ENCODE measurements at places on chromosomes 16 and 17.

- H3K27ac ChIP-seq, result no peak overlapping the region
- no peak for DNase-seq
- no peak overlapping the region for H3K4me3 ChIP-seq
- H3K36me3 ChIP-seq, result no peaks in the 10 kb centered on the region
- H3K27me3 ChIP-seq, result no peaks in the 10 kb centered on the region
- no peaks in the 10 kb centered on the region for H3K4me1 ChIP-seq
Measured at GRCh38 chr16:85523602-85524364, 89.3 kb upstream of the GSE1 start.

DNA sequence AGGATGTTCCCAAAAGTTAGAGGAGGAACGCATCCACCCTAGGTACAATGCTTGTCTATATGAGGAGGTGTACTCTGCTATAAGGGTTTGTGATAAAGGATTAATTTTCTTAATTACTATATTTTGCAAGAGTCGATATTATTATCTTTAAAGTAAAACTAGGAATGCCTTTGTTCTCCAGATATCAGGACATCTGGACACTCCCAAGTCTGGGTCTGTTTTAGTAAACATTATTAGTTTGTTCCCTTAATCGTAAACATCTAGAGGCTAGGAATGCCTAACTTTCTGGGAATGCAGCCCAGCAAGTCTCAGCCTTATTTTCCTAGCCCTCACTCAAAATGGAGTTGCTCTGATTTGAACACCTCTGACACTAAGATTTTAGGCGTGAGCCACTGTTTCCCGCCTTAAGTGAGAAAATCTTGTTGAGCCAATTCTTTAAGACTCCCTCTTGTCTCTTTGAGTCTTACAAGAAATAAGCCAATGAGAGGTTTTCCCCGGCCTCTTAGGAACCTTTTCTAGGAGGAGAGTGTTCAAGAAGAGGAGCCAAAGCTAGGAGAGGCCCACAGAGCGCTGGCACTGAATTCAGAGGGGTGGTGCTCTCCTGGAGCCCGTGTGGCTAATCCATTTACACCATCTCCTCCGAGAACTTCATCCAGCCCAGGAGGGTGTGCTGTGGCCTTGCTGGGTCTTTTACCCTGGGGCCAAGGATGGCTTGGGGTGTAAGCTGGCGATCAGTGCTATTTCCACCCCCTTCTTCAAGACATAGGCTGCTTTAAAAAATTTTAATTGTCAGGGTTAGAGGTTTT lies 40.9 kb downstream of the SMARCE1 start:
- H3K27ac ChIP-seq, result peak overlapping the region; percentile 95
- H3K4me1 ChIP-seq, result peaks cover 100% of the 10 kb centered on the region
- H3K27me3 ChIP-seq, result no peaks in the 10 kb centered on the region

GRCh38 chr16:83302853-83303252 lies 504.9 kb upstream of the HSBP1 start:
- no peaks in the 10 kb centered on the region for H3K36me3 ChIP-seq
- H3K4me1 ChIP-seq, result no peaks in the 10 kb centered on the region
- no peaks in the 10 kb centered on the region for H3K27me3 ChIP-seq
- no peak overlapping the region for H3K27ac ChIP-seq
- no peak for DNase-seq

DNA sequence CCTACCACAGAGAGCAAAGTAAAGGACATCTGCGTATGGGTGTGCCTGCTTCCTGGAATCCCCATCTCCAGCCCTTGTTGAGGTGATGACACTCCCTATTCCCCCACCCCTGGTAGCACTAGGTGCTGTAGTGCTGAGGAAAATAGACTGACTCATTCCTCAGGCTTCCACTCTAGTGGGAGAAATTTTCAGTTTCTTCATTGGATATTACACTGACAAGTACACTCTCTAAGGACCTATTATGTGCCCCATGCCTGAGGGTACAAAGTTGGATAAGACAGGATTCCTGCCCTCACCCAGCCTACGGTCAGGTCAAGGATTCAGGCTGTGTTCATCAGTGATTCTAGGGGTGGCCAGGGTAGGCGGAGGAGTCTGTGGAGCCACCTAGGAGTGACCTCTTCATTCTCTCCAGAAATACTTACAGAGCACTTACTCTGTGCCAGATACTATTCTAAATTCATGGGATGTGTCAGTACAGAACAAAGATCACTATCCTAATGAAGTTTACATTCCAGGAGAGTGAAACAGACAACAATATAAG lies 4.5 kb upstream of the ZC3H7A start:
- no peak overlapping the region for H3K27ac ChIP-seq
- no peaks in the 10 kb centered on the region for H3K36me3 ChIP-seq
- H3K4me1 ChIP-seq, result peaks cover 25% of the 10 kb centered on the region
- H3K27me3 ChIP-seq, result no peaks in the 10 kb centered on the region
- no peak overlapping the region for H3K4me3 ChIP-seq

DNA sequence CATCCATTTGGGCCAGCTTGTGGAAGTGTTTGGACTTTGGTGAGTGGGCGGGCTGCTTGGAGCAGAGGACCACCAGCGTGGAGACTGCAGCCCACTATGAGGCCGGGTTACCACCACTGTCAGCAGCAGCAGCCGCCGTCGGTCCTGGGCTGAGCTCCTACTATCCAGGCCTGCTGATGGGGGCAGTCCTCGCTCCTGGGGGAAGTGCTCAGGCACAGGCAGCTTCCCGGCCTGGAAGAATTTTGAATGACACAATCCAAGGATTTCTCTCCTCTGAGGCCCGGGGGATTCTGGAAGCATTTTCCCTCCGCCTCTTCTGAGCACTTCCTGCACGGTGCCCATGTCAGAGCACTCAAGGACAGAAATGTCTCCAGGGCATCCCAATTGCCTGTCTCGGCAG lies 5.3 kb upstream of the NOD2 start:
- DNase-seq, result no peak
- peaks cover 35% of the 10 kb centered on the region for H3K4me1 ChIP-seq
- H3K4me3 ChIP-seq, result no peak overlapping the region
- no peaks in the 10 kb centered on the region for H3K27me3 ChIP-seq
- H3K27ac ChIP-seq, result no peak overlapping the region

DNA sequence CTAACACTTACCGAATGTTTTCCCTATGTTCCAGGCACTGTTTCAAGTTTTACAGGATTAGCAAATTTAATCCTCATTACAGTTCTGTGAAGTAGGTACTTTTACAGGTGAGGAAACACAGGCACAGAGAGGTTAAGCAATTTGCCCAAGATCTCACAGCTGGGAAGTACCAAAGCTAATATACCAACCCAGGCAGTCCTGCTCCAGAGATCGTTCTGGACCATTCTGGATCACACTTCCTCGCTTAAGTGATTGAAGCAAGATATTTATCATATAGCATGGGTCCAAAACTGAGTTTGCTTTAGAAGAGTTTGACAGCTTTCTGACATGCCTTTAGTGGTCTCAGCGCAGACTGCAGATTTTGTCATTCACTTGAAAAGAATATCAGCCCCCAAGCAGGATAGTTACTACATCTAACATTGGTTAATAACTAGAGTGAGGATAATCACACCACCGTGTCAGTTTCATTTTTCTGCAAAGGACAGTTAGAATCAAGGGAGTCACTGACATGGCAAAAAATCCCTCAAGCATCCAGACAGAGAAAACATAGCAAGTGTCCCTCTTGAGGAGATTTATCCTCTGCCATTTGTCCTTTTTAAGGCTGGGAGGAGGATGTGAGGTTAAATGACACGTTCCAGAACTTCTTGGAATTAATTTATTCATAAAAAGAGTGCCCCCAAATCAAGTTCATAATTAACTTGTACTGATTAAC lies 5.1 kb downstream of the HS3ST3B1 start:
- H3K4me1 ChIP-seq, result peaks cover 53% of the 10 kb centered on the region
- H3K27me3 ChIP-seq, result no peaks in the 10 kb centered on the region
- H3K27ac ChIP-seq, result no peak overlapping the region

- DNase-seq, result no peak
- H3K36me3 ChIP-seq, result no peaks in the 10 kb centered on the region
- H3K4me1 ChIP-seq, result peaks cover 31% of the 10 kb centered on the region
- H3K27me3 ChIP-seq, result no peaks in the 10 kb centered on the region
- H3K27ac ChIP-seq, result no peak overlapping the region
- H3K4me3 ChIP-seq, result no peak overlapping the region
Measured at GRCh38 chr16:88798772-88799455, 4.7 kb upstream of the CDT1 start.

DNA sequence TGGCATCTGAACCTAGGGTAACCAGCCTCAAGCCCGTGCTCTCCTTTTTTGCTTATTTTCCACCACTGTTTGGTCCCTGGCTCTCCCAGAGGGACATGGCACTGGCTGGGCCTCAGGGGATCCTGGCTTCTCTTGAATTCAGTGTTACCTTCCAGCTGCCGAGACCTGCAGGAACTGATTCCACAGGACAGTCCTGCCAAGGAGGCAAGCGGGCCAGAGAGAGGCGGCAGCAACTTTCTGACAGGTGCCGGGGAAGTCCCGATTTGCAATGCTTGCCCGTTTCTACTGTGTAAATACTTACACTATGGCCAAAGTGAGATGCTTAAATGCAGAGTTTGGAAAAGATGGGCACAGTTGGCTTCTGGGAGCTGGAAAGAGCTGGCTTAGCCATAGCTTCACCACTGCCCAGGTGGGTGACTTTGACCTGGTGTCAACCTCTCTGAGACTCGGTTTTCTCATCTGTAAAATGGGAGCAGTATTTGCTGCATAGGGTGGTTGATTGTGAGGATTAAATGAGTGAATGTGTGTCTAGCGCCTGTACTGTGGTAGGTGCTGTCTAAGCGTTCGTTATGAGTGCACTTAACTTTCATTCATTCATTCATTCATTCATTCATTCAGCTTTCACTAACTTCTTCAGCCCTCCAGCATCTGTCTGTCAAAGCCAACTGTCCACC lies 124.9 kb downstream of the CMIP start:
- no peaks in the 10 kb centered on the region for H3K27me3 ChIP-seq
- no peak overlapping the region for H3K4me3 ChIP-seq
- H3K4me1 ChIP-seq, result no peaks in the 10 kb centered on the region
- H3K36me3 ChIP-seq, result no peaks in the 10 kb centered on the region
- DNase-seq, result no peak
- no peak overlapping the region for H3K27ac ChIP-seq

DNA sequence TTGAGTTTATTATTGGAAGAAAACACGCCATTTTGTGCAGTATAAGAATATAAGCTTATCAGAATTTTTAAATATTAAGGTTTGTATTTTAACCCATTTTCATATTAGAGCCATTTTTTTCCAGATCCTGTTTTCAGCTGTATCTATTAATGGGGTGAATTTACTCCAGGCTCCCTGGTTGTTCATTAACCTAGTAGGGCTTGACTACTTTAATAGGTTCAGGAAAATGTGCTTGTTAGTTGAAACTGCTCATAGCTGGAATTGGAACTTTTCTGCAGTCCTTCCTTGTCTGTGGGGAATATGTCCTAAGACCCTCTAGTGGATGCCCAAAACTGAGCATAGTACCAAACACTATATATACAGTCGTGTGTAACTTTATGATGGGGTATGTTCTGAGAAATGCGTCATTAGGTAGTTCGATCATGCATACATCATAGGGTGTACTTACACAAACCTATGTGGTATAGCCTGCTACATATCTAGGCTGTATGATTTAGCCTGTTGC lies 28.0 kb downstream of the NFAT5 start:
- H3K4me1 ChIP-seq, result no peaks in the 10 kb centered on the region
- H3K4me3 ChIP-seq, result no peak overlapping the region
- H3K27ac ChIP-seq, result no peak overlapping the region
- no peaks in the 10 kb centered on the region for H3K36me3 ChIP-seq
- DNase-seq, result no peak
- no peaks in the 10 kb centered on the region for H3K27me3 ChIP-seq

- no peak for DNase-seq
- H3K27ac ChIP-seq, result no peak overlapping the region
- no peaks in the 10 kb centered on the region for H3K4me1 ChIP-seq
- H3K4me3 ChIP-seq, result no peak overlapping the region
- H3K27me3 ChIP-seq, result no peaks in the 10 kb centered on the region
- no peaks in the 10 kb centered on the region for H3K36me3 ChIP-seq
Measured at GRCh38 chr16:97822-98221, 19.8 kb downstream of the MPG start.

Data from CD8-positive, alpha-beta memory T cell (primary cell).